ENCODE measurements at places on chromosomes 3 and 15. TPM values are rescaled to one million over a fixed set of nuclear protein-coding genes. Genes with fewer than 3 reads are reported as not detected.

The DNAH12 gene
- total RNA-seq = not detected

The RBP2 gene
- not detected for total RNA-seq

The FAIM gene
- 6.0 TPM for total RNA-seq

- DNase-seq = no peak
Measured at GRCh38 chr3:76888856-76889255, 151.0 kb upstream of the ROBO2 start.

The CADPS gene
- not detected for total RNA-seq

GRCh38 chr3:182000447-182000846, 288.7 kb downstream of the SOX2 start:
- DNase-seq = no peak

DNA sequence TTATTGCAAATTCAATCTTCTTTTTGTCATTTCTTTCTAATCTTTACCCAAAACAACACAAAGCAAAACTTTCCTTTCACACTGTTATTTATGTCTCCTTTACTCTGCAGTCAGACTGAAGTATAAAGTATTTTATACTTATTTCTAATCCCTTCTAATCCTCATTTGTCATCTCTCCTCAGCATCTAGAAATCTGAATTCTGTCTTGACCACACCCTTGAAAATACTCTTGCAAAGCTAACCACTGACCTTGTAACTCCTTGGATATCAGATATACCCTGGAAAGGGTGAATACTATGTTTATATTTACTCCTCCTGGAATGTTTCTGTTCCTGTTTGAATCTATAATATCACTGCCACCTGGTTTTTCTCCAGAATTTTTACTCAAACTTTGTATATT, 481.1 kb downstream of the ZNF385D start:
- no peak for DNase-seq

- no peak for DNase-seq
Measured at GRCh38 chr15:40456299-40456712, 14.5 kb upstream of the CHST14 start.

DNA sequence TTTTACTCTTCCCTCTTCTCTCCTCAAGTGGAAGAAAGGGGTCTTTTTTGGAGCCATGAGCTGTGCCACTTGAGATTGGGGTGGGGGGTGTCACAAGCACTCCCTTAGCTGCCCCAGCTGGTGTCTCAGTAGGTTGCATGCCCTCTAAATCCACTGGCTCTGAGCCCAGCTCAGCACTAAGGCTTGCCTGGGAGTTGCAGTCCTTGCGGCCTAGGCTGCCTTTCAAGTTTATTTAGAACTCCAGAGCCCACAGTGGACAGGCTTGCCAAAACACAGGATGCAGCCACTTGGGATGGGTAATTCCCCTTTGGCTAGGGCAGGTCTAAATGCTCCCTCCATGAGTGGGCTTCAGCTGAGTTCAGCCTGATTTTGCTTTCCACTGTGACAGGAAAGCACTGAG, 24.7 kb downstream of the C3orf20 start:
- DNase-seq = no peak

GRCh38 chr3:170811515-170811914, 58.5 kb downstream of the RPL22L1 start:
- DNase-seq = no peak

- DNase-seq = no peak
Measured at GRCh38 chr3:124920718-124921117, 13.8 kb downstream of the MUC13 start.

DNA sequence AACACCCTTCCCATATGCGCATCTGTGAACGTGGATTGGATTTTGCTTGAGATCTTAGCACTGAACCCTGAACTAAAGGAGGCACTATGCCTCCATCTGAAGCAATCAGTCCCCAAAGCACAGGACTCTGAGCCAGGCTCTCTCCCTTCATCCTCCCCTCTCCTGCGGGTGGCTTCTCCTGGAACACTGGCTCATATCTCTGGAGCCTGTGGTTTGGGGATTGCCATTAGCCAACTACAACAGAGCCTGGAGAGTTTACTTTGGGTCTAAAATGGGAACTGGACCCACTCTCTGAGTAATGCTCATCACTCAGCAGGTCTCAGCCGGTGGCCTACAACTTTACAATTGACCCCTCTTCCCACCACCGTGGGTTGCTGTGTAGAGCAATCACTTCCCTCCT, 190.8 kb upstream of the HES1 start:
- DNase-seq = no peak

DNA sequence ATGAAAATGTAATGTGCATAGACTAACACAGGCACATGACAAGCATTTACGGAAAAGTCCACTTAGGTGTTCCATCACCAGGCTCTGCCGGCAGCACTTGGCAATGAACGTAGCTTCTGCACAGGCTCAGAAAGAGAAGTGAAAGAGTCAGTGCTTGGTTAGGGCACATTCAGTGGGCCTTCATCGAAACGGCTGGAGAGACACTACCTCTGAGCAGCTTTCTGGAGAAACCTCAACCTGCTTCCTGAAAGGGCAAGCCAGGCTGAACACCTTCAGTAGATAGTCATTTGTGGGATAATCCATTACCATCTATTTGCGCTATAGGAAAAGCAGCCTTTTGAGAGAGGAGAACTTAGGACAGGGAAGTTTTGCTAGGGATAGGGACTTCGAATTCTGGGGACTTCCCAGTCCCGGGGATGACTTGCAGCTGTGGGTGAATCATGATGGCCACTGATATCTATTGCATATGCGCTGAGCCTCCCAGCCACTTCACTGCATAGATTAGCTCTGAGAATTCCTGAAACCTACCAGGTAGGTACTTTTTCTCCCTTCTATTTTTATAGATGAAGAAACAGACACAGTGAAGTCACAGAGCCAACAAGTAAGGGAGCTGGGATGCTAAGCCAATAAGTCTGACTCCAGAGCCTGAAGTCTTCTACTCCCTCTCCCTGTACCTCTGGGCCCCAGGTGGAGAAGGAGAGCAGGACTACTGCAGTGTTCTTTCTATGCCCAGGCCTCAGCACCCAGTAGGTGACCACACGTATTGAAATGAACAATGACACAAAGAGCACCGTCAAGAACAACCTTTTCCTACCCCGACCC, 4.2 kb upstream of the SH2D7 start:
- peak; percentile 0 for DNase-seq

GRCh38 chr3:51729042-51729633, 22.3 kb downstream of the GRM2 start:
- no peak for DNase-seq

The IQCB1 gene
- total RNA-seq = 51.6 TPM

The GRK7 gene
- total RNA-seq = 0.09 TPM

DNA sequence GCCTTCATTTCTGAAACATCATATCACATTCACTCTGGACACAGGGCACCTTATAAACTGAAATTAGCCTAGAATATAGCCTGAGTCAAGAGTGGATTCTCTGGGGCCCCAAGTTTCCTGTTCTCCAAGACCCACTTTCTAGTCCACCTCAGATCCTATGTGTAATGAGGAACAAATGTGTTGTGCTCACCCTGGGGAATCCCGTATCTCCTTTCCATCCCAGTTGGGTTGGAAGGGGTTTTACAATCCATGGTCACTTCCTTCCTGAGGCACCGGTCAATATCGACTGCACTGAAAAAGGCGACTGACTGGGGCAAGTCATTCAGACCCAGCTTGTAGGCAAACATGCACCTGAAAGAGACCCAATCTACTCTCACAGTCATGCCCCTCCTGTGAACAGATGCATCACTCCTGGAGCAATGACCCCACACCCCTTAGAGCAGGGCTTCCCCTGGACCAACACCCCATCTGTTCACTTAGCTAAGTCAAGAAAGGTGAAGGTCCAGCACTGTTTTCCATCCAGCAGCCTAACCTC, 17.4 kb downstream of the POLG start:
- no peak for DNase-seq

- no peak for DNase-seq
Measured at GRCh38 chr3:178083906-178084866, 452.1 kb upstream of the KCNMB2 start.

DNA sequence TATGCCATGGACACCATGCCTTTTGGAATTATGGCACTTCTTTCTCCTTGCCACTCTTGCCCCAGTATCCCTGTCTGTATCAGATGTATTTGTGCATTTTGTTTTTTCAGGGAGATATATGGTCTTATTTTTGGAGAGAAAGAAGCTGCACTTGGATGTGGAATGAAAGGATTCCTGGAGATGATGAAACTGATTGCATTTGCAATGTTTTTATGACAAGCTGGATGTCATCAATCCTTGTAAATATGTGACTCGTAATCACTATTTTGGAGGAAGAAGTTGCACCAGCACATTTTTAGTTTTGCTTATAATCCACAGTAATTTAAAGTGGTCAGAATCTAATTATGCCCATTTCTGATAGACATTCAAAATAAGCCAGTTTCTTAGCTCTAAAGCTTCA, 165.0 kb downstream of the NR1D2 start:
- DNase-seq = no peak

- no peak for DNase-seq
Measured at GRCh38 chr3:81197386-81197785, 564.1 kb downstream of the GBE1 start.

DNA sequence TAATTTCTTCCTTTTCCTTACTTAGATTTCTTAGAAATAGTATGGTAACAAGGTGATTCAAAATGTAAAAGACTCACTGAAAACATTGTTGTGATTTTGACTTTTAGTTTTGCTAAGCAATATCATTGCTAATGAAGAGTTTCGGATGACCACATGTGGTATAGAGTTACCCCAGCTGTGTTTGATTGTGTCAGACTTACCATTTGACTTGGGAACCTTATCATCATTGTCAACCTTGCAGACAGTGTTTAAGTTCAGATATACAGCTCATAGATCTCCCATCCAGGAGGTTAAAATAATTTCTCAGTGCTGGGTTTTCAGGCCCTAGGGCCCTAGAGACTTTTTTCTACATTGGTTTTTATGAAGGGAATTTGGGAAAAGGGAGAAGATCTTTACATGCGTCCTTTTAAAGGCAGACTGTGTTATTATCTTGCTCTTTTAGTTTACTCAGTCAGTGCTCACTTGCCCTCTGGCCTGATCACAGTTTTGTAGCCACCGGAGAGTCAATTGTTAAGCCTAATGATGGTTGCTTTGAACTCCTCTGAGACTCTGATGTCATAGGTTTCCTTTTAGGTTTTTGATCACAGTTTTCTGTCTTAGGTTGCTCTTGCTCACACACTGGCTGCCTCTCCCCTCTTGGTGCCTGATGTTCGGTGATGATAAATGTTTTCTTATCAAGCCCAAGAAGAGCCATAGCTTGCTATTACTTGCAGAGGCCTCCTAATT, 133.5 kb upstream of the ZPLD1 start:
- no peak for DNase-seq

- no peak for DNase-seq
Measured at GRCh38 chr3:177307826-177308225, 110.5 kb upstream of the TBL1XR1 start.

DNA sequence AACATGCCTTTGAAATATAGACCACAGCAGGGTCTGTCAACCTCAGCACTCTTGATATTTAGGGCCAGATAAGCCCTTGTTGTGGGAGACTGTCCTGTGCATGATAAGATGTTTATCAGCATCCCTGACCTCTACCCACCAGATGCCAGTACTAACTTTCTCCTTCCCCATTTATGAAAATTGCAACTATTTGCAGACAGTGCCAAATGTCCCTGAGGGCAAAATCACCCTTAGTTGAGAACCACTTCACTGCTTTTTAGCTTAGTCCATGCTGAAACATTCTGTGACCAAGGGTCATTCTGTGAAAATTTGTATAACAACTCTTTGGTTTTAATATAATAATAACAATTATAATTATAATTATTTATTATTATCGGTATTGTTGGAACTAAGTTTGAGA, 1032.4 kb downstream of the MCTP2 start:
- DNase-seq = no peak

- DNase-seq = no peak
Measured at GRCh38 chr3:3031326-3031725, 78.8 kb downstream of the IL5RA start.

- DNase-seq = no peak
Measured at GRCh38 chr3:50164481-50164880, 9.4 kb downstream of the SEMA3F start.

- no peak for DNase-seq
Measured at GRCh38 chr3:13019243-13020095, 53.8 kb downstream of the IQSEC1 start.

GRCh38 chr3:65521032-65521431, 517.7 kb downstream of the MAGI1 start:
- no peak for DNase-seq

DNA sequence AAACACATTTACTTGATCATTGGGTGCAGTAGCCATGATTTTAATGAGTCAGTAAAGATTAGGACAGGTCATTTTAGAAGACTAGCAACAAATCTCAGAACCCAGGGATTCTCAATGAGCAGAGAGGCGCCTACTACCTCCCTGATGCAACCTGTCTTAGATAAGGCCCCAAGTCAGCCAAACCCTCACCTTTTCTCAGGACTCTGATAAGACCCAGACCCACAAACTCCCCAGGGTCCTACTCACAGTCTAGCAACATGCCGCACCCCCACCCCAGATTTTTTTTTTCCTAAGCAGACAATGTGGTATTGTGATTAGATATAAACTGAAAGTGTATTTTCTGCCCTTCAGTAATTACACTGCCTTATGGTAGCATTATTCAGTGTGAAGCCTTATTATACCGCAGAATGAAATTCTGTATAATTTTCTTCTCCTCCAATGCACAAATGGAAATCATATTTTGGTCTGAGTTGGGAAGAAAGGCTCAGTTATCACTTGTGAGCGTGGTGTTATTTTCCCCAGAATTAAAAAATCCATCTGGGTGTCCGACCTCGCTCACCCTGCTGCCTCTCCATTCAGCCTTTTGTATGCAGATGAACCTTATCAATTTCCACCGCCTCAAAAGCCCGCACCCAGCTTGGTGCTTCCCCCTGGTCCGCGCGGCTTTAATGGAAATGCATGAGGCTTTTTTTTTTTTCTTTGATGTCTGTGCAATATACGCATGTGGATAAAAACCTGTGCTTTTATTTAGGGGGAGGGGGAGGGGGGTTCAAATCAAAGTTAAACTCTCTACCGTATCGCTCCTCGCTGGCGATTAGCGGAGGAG, 122.0 kb upstream of the SOX14 start:
- no peak for DNase-seq
